ENCODE measurements at places on chromosomes 5 and 9.

- no peak for DNase-seq
Observed at GRCh38 chr9:9229269-9229668, 1383.5 kb downstream of the PTPRD start.

- DNase-seq = no peak
Observed at GRCh38 chr9:116280529-116280928, 126.9 kb downstream of the PAPPA start.

DNA sequence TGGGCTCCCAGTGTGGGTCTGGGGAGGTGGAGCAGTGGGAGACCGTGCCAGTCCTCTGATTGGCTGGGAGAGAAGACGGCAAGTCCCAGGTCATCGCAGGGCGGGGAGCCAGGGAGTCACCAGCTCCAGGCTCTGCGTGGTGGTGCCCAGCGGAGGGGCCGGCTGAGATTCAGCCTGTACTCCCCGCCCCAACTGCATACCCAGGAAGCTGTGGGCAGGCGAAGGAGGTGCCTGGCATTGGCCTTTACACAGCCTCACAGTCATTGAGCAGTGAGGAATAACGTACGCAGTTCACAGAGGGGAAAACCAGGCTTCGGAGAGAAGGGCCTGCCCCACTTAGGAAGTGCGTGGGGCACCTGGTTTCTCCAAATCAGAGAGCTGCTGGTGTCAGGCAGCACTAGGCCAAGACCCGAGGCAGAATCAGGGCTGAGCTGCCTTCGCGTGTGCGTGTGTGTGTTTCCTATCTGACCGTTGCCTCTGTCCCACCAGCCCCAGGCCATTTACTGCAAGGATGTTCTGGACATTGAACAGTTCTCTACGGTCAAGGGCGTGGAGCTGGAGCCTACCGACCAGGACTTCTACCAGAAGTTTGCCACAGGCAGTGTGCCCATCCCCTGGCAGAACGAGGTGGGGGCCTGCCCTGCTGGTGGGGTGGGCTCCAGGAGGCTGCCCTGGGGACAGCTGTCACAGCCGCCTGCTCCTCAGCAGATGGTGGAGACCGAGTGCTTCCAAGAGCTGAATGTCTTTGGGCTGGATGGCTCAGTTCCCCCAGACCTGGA lies 6.2 kb upstream of the PRR7 start:
- no peak for DNase-seq

GRCh38 chr9:129665389-129665775 lies at the start of gene PRRX2:
Gene PRRX2, plus strand, starts transcription at chr9:129665647. Its CDS starts 221 bp downstream, at chr9:129665868.
- DNase-seq = no peak

GRCh38 chr5:156009583-156009982 lies 317.4 kb upstream of the SGCD start:
- no peak for DNase-seq

GRCh38 chr5:130227699-130228098 lies 323.4 kb downstream of the CHSY3 start:
- DNase-seq = no peak

DNA sequence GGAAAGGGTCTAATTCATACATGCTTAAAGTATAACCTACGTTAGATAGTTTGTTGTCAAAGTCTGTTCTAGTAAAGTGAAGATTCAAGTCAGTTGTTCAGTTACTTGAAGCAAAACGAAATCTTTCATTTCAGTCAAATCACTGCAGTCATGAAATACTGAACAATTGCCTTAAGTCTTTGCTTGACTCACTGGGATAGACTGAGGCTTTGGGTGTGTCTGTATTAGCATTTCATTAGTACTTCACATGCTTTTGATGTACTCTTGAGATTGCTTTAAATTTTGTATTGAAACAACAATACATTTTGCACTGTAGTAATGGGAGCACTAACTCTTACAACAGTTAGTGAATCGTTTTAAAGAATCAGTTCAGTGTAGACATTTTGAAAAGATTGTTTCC lies 4.0 kb upstream of the CMYA5 start:
- no peak for DNase-seq

GRCh38 chr5:126096442-126097006 lies 326.7 kb upstream of the GRAMD2B start:
- no peak for DNase-seq

DNA sequence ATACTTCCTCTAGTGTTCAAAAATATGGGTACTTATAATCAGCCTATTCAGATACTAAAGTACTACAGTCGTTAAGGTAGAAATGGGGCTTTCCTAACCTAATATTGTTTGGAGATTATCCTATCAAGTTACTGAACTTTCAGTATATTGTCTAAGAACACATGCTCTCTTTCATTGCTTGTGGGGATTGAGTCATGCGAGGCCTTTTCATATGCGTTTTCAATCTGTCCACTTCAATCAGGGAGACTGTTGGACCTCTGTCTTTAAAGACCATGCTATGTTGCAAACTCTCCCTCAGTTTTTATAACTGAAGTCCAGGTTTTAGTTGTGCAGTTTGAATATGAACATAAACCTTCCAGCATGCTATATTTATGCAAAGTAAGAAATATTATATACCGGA lies 15.0 kb downstream of the PRR16 start:
- DNase-seq = no peak

- no peak for DNase-seq
Observed at GRCh38 chr5:167720259-167720658, 571.2 kb upstream of the WWC1 start.

DNA sequence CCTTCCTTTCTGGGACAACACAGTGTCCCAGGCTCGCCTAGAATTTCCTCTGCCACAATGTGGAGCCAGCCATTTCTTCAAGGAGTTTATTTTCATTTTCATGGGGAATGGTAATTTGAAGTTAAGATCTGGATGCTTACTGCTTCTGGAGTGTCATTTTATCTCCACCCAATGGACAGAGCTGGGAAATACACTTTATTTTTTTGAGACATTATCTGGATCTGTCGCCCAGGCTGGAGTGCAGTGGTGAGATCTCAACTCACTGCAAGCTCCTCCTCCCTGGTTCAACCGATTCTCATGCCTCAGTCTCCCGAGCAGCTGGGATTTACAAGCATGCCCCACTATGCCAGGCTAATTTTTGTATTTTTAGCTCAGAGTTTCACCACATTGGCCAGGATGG lies 12.7 kb upstream of the THG1L start:
- DNase-seq = no peak

DNA sequence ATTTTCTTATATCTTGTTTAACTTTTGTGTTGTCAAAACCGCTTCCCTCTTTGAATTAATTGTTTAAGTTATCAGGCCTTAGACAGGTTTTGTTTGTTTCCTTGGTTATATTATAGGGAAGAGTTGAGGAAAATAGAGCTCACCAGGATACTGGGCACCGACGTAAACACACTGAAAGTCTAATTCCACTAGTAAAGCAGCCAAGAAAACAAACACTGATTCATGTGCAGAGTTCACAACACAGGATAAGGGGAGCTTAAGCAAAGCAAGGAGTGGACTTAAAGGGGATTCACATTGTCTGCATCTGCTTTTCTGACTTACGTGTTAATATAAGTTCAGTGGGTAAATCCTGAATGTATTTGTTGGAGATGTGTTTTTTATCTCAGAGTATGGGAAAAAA lies 139.0 kb upstream of the CDH6 start:
- DNase-seq = no peak

- peak; percentile 13 for DNase-seq
Observed at GRCh38 chr5:141958113-141958512, at the start of gene PCDH12. Gene PCDH12, minus strand, starts transcription at chr5:141958202. Its CDS starts 351 bp downstream, at chr5:141957851.

GRCh38 chr5:122639033-122639432 lies 135.8 kb upstream of the SNX2 start:
- no peak for DNase-seq

DNA sequence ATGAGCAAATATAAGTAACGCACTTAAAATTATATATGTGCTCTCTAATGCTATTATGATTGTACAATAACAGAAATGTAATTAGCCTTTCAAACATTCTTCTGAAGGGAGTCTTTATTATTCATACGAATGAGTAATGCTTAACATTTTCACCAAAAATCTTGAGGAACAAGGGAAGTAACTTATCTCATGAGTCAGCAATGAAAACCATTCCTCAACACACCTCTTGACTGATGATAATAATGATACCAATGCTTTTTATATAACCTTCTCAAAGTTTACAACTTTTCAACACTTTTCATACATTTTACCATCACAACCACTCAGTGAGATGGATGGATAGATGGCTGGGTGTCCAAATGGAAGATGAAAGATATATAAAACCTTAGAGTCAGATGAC lies 369.3 kb downstream of the BNC2 start:
- no peak for DNase-seq

DNA sequence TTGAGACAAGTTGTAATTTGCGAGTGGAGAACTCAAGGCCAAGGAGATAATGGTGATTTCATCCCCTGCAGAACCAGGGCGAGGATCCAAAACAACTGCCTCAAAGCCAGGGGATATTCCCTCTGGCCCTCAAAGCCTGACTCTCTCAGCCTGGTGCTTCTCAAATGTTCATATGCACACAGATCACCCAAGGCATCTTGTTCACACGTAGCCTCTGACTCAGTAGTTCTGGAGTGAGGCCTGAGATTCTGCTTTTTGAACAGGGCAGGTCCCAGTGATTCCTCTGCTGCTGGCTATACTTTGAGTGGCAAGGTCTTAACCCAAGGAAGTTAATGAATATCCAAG lies 30.2 kb upstream of the WWC1 start:
- DNase-seq = no peak

- DNase-seq = no peak
Observed at GRCh38 chr5:55141945-55142690, 17.9 kb upstream of the GPX8 start.

DNA sequence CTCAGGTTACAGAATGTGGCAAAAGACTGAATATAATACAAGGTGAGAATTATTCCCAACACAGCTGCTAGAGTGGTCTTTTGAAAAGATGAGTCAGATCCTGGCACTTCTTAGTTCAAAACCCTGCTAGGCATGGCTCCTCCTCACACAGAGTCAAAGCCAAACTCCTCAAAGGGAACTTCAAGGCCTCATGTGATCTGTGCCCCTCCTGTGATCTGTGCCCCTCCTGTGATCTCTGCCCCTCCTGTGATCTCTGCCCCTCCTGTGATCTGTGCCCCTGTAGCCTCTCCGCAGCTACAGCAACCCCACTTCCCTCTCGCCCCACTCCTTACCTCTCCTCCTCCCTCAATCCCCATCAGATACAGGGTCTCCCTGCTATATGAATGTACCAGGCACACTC lies 525.5 kb upstream of the CCNG1 start:
- no peak for DNase-seq

DNA sequence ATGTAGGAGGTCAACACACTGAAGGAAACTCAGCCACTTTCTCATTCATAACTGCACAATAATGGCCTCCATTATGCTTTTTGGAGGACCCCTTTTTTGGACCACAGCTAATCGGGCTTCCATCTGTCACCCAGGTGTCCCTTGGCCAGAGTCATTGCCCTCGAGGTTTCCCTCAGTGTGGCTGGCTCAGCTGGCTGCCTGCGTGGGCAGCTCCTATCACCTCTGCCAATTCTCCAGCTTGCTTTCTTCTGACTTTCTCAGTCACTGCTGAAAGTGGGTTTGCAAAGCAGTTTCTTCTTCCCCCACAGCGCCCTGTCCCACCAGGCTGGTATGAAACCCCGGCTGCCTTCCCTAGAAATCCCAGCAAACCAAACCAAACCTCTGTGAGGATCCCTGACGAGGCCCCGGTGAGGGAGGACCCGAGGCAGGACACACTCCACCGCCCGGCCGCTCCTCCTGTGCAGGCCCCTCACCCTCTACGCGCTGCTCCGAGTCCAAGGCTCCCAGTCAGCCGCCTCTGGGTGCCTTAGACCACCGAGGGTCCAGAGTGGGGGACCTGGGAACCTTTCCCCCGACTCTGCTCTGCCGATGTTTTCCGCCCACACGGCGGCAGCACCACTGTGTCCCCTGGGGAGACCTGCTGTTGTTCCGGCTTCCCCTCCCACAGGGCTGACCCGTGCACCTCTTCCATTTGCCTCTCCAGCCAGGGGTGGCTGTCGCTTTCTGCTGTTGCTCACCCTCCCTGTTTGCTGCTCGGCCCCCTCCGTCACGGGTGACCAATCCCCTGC lies 109.5 kb downstream of the TENT4A start:
- no peak for DNase-seq

DNA sequence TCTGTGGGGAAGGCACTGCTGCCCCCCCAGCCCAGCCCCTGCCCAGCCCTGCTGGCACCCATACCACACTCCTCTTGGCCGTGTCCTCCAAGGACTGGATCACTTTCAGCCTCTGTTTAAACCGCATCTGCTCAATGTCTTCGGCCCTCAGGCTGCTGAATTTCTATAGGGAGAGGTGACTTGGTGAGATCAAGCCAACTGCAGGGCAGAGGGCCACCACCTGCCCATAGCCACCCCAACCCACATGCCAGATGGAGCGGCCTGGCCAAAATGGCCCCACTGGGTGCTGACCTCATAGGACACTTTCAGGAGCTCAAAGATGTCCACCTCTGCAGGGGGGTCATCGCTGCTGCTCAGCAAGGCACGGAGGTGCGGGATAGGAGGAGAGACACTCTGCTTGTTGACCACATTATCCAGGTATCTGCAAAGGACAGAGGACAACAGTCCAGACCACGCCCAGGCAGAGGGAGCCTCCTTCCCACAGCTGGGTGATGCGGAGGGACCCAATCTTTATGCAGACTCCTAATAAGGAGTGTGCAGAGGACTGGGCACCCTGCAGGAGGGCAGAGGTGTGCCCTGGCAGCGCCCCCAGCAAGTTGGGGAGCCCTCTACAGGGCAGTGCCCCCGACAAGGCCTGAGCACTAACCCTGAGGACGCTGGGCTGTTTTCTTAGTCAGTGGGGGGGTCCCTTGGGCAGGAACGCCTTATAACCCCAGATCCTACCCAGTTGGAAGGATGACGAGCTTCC lies 14.4 kb upstream of the MRNIP start:
- DNase-seq = no peak

GRCh38 chr5:135335031-135335828 lies 63.8 kb downstream of the MACROH2A1 start:
- no peak for DNase-seq

GRCh38 chr5:173893192-173893561 lies 5.0 kb downstream of the CPEB4 start:
- no peak for DNase-seq

DNA sequence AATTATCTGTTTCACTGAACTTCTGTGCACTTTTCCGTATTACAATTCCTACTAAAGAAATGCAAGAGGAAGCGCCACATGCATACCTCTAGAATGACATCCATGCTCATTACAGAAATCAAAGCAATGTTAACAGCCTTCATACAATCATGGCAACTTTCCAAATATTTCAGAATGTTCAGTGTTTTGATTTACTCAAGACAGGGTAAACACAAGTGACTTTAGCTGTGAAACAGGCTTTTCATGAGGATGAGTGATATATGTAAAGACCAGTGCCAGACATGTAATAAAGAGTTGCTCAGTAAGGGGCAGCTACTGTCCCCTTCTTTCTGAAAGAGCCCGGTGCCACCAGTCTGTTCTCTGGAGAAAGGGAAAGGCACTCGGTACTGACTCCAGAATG lies 4.7 kb downstream of the BOD1 start:
- DNase-seq = no peak

- no peak for DNase-seq
Observed at GRCh38 chr5:98095072-98095471, 678.4 kb upstream of the RGMB start.

DNA sequence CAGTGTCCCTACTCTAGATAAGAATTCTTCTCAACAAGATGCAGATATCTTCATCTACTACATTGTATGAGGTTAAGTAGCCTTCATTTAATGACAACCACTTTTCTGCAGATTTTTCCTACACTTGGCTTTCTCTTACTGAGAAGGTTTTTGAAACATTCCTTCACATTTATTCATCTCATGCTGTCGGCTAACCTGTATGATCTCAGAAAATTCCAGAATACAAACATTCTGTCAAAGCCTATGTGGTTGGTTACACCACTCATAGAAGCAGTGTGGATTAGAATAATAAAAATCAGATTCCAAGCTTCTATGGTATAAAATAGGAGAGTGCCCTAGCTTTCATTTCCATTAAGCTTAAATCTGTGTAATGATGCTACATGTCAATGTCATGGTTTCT lies 39.4 kb upstream of the ERCC6L2 start:
- DNase-seq = no peak
